ENCODE measurements at places on chromosomes 6 and 20.

GRCh38 chr6:108868647-108869046, 20.4 kb downstream of the ARMC2 start:
- DNase-seq, result no peak

GRCh38 chr6:89002523-89002922, 39.1 kb upstream of the RNGTT start:
- peak; percentile 42 for DNase-seq

- DNase-seq, result peak; percentile 48
Measured at GRCh38 chr6:131000544-131000943, 62.5 kb downstream of the EPB41L2 start.

DNA sequence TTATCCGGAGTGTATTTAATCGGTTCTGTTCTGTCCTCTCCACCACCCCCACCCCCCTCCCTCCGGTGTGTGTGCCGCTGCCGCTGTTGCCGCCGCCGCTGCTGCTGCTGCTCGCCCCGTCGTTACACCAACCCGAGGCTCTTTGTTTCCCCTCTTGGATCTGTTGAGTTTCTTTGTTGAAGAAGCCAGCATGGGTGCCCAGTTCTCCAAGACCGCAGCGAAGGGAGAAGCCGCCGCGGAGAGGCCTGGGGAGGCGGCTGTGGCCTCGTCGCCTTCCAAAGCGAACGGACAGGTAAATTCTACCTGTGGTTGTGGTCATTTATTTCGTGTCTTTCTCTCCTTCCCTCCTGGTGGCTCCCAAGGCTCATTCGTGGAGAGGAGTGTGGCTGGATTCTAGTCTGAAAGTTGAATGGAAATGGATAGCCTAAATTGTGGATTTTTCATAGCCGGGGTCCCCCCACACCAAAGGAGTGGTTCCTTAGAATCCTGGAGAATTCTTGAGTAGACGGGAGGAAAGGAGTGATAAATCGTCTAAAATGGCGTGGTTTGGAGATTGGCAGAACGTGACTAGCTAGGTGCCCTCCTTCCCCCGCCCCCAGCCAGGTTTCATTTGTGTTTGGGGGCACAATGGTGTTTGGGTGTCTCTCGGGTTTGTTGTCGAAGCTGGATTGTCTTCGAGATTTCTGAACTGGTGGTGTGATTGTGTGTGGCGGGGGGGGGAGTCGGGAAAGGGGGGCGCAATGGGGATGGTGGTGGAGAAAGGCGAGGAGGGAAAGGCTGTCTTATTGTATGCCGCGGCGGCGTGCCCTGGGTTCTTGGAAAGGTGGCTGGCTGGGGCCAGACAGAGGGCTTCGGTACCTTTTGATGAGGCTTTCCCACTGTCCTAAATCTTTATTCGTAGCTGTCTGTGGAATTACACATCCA, 673 bp downstream of the MARCKS start:
- peak; percentile 44 for DNase-seq

DNA sequence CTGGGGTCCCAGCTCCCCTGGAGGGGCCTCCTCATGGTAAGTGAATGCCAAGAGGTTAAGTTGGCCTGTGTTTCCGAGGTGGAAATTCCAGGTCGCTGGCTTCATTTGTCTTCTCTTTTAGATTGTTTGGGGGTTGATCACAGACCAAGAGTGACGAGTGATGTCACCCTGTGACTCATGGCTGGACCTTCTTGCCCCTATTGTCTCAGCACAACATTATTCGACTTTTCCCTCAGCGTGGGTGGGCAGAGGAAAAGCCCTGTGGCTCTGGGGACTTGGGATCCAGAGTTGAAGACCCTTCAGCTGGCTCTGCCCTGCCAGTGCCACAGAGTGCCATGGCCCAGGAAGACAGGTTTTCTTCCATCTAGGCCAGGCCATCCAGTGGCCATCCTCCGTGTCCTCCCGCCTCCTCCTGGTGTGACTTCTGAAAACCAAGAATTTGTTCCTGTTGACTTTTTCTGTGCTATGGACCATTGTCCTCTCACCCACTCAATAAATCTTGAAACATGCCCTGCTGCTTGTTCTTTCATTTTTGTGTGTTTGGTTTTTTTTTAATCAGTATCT, 15.4 kb upstream of the SNHG17 start:
- no peak for DNase-seq

GRCh38 chr6:24194978-24195700, 69.1 kb downstream of the NRSN1 start:
- no peak for DNase-seq

GRCh38 chr20:53865901-53866793, 204.2 kb downstream of the BCAS1 start:
- DNase-seq, result peak; percentile 84

DNA sequence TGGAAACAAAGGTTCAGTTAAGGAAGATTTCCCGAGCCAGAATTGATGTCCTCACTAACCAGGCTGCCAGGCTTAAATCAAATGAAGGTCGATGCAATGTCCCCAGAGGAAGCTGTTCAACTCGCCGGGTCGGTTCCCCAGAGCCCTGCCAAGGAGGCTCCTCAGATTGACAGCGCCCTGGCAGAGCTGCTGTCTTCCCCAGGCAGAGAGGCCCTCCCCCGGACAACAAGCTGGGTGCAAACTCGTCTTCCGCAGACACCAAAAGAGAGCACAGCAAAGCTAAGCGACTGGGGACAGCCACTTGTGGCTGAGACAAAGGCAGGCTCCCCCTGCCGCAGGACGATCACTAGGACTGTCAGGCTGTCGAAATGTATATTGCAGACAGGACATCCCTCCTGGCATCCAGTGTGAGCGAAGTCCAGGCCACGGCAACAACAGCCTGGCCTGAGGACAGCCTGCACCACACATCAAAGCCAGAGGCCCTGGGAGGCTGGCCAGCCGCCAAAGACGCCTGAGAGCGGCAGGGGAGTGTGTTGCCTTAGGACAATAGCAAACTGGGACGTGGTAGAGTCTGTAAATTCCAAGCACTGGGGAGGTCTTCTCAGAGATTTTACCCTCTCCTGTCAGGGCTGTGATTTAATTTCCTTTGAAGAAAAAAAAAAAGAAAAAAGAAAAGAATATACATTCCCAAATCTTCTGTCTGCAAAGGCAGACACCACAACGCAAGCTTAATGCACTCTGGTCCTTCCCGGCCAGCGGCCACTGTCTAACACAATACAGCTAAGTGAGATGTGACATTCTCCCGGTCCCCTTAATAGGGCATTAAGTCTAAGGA, 99.1 kb downstream of the HIVEP2 start:
- peak; percentile 76 for DNase-seq

DNA sequence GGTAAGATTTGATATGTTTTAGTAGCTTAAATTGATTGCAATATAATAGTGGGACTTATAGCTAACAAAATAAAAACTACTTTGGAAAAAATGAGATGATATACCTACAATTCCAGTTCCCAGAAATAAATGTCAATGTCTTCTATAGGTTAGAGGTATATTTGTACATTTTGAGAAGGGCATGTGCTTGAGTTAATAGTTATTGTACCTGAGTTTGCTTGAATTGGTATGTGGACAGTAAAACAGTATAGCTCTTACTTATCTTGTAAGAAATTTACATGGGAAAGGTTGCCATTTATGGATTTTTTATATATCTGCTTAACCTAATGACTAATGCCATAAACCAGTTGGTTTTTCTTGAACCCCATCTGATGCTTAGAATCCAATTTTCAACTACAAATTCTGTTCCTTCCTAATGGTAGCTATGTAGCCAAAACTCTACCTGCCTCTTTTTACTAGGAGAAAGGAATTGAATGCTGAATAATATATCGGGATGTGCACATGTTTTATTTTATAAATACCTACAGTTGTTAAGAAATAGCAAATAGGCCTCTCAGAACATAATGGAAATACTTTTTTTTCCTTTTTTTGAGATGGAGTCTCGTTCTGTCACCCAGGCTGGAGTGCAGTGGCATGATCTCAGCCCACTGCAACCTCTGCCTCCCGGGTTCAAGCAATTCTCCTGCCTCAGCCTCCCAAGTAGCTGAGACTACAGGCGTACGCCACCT, 4.9 kb downstream of the LOC128125822 start:
- DNase-seq, result no peak

GRCh38 chr6:46258249-46258648, 87.5 kb upstream of the ENPP5 start:
- DNase-seq, result no peak

DNA sequence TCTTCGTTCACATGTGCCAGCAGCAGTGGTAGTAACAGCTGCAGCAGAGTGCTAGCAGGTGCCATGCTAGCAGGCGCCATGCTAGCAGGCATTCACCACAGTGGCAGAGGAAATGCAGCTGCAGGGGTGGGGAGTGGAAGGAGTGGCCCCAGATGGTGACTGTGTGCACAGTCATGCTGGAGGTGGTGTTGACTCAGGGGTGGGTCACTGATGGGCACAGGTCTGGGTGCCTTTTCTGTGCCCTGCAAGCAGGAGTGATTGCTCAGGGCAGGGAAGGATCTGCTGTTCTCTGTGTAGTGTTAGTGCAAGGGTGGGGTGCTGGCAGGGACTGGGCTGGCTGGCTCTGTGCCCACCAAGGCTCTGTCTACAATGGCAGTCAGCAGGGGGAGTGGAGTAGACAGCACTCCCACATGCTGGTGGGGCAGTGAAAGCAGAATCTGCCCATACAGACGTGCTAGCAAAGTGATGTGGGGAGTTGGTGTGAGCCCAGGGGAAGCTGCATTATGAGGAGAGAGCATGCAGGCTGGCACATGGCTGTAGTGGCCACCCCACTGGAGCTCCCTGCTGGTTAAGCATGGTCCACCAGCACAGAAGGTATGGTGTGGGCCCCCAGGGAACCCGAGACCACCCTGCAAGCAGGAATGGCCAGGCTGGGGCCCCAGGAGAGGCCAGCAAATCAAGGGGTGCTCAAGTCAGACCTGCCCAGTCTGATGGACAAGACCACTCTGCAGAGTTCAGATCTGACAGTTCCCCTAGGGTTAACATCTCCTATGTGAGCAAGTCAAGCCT, 11.4 kb upstream of the TSPYL4 start:
- DNase-seq, result no peak

DNA sequence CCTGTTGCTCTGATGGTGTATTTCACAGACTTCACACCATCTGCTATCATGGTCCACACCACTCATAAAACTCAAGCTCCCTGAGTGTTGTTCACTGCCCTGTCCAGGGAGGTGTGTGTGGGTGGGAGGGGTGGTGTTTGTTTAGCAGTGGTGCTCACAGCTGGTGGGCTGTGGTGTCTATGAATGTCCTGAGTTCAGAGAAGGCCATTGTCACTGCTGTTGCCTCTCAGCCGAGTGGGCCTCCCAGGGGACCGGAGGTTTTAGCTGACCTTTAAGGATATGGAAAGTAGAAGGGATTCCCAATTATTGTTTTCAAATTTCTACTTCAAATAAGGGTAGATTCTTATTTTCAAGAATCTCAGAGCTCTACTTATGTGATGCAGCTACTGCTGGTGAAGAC, 45.6 kb downstream of the DTD1 start:
- no peak for DNase-seq

- DNase-seq, result no peak
Measured at GRCh38 chr6:3440911-3441310, 15.9 kb downstream of the SLC22A23 start.

DNA sequence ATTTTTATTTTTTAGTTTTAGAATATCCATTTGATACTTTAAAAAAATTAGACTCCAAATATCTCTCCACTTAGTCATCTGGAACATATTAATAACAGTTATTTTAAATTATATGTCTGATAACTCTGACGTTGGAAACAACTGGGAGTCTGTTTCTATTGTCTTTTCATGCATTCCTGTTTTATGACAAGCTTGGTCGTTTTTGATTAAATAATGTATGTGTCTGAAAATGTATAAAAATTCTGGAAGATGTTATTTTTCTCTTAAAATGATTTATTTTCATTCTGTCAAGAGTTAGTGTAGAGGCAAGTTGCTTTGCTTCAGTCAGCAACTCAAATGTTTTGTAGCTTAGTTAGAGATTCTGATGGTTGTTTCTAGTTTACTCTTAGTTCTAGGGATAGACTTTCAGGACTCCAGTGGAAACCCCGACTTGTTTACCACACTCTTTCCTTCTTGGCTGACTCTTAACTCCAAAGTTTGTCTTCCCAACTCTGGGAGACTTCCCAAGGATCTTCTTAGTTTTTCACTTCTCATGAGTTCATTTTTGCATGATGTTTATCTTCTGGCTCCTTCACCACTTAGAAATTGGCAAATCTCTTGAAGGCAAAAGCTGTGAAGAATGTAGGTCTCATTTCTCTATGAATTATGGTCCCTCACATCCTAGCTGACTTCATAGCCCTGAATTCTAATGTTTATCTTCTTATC, 190.9 kb downstream of the LAMA2 start:
- peak; percentile 71 for DNase-seq

- DNase-seq, result no peak
Measured at GRCh38 chr20:35018590-35019371, 63.1 kb downstream of the MYH7B start.

DNA sequence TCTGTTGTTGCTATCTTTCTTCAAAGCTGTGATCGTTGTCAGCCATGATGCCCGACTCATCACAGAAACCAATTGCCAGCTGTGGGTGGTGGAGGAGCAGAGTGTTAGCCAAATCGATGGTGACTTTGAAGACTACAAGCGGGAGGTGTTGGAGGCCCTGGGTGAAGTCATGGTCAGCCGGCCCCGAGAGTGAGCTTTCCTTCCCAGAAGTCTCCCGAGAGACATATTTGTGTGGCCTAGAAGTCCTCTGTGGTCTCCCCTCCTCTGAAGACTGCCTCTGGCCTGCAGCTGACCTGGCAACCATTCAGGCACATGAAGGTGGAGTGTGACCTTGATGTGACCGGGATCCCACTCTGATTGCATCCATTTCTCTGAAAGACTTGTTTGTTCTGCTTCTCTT, 19.3 kb downstream of the ABCF1 start:
- no peak for DNase-seq

- DNase-seq, result no peak
Measured at GRCh38 chr6:11248974-11249761, 16.7 kb upstream of the NEDD9 start.

DNA sequence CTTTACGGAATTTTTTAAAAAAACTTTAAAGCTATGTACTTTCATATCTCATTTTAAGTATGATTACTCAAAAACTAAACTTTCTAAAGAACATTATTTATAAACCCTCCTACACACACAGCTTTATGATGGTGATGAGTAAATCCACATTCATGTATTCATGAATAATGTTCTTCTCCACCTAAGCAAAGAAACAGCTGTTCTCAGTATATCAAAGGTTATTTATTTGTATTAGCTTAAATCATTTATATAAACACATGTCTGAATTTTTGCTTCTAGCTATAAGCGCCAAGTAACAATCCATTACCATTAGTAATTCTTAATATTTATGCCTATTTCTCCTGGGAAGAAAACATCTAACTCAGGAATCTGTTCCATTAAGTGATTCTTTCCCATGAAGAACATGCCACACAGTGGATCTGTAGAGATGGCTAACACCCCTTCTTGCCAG, 63.3 kb downstream of the SMLR1 start:
- peak; percentile 94 for DNase-seq

GRCh38 chr6:42142118-42142835, at the start of gene C6orf132:
C6orf132 (minus strand) TSS chr6:42142620; CDS start chr6:42142444, 176 bp downstream.
- DNase-seq, result peak; percentile 68

- DNase-seq, result no peak
Measured at GRCh38 chr6:87817183-87817582, 115.2 kb upstream of the AKIRIN2 start.

DNA sequence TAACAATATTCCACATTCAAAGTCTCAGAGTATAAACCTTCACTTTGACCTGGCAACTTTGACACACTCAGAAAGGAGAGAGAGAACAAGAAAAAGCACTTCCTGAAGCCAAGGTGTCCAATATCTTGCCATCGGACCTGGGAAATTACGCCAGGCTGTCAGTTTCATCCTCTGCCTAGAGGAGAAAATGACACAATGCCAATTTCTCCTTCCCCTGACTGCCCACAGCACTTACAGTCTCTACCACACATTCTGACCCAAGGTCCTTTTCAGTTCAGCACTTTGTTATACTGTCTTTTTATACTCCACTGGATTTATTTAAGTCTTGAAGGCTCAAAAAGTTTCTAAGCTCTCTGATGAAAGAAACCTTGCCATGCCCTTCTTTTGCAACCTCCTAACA, 250.4 kb downstream of the GMPR start:
- DNase-seq, result no peak

Data from amniotic epithelial cell (primary cell).